Cardiac fibroblast (primary cell): ENCODE measurements at places on chromosomes 2 and 18.

GRCh38 chr2:219634951-219635751 is 7.7 kb downstream of the SLC4A3 start:
- DNase-seq: no peak

GRCh38 chr2:108404784-108405397 is 27.1 kb downstream of the SULT1C4 start:
- no peak for DNase-seq

DNA sequence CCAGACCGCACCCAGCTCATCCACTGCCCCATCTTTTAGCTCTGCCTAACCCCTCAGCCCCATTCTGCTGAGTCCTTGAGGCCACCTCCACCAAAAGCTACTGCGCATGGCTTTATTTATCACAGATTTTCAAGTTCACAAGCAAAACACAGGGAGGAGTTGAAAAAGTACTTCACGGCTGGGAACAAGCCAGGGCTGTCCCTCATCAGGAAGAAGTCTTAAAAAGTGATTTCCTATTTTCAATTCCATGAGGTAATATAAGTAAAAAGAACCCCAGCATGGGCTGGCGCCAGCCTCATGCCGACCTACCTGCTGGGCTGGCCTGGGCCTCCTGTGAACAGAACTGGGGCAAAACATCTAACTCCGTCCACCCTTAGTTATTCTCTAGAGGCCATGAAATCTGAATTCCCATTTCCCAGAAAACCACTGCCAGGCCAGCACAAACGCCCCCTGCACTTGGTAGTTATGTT is 69.0 kb downstream of the POLR1A start:
- DNase-seq: no peak

DNA sequence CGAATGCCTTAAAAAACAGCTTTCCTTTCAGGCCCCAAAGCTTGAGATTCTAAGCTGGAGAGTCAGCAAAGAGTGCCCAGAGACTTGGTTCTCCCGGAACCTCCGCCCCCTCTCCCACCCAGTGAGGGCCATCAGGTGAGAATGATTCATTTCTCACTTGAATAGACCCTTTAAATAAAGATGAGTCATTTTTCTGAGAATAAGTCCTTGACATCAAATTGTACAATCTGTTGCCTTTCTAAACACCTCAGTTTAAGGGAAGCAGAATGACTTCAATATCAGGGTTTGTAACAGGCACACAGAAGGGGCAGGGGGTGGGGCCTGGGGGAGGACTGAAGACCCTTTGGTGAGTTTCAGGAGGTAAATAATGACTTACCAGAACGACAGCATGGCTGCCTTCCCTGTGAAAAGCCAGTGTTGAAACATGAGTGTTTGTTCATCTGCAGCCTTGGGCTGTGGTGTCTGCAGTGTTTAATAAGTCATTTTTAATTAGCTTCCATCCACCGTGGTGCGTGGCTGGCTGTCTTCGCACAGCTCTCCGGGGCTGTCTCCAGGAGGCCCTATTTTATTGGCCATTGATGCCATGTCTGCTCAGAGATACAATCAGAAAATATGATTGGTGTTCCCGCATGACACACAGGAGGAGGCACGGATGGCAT is 134.9 kb upstream of the ZNF236 start:
- peak; percentile 36 for DNase-seq

GRCh38 chr18:67969458-67969857 is 452.9 kb upstream of the DSEL start:
- DNase-seq: no peak

DNA sequence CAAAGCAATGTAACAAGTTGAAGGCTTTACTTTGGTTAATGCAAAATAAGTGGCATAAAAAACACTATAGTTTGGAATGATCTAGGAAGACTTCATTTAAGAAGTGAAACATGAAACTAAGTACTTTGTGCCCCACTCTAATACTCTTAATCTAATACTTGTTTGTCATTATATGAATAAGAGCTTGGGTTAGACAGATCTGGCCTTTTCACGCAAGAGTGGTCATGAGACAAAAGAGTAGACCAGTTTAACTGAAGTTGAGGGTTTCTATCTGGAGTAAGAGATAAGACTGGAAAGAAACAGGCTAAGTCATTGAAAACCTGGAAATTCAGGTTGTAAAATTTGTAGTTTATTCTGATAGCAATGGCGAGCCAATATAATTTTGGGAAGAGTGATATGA is 2.8 kb downstream of the SLC30A6 start:
- no peak for DNase-seq

- peak; percentile 60 for DNase-seq
Measured at GRCh38 chr2:39435741-39436591, 1.1 kb downstream of the MAP4K3 start.

DNA sequence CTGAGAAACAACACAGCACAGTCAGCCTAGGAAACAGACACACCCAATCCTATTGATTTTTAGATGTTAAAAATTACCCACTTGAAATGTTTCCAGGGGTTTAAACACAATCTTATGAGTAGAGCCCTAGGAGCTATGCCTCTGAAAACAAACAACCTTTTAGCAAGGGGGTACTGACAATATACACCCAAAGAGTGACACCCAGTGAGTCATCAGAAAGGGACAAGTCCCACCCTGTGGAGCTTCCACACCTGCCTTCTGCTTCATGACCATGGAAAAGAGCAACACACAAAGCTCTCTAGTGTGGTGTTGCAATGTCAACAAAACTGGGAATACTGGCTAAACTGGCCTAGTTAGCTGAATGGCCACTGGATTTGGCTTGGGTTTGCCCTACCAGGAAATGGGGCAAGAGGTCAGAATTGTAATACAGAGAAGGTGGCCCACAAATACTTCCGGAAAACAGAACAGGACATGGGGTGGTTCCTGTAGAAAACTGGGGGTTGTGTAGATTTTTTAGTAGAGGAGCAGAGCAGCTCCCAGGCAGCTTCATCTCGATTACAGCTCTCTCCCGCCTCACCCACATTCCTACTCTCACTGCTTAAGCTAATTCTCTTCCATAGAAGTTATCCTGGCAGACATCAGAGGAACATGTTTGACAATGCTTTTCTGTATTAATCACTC is 98.2 kb downstream of the GAREM1 start:
- no peak for DNase-seq

GRCh38 chr2:166651080-166651675 is 157.1 kb upstream of the SCN7A start:
- DNase-seq: peak; percentile 67

- DNase-seq: no peak
Measured at GRCh38 chr2:219401606-219402005, 13.9 kb upstream of the DNPEP start.

GRCh38 chr2:55419233-55419678 is 400 bp downstream of the CCDC88A start:
- peak; percentile 39 for DNase-seq

DNA sequence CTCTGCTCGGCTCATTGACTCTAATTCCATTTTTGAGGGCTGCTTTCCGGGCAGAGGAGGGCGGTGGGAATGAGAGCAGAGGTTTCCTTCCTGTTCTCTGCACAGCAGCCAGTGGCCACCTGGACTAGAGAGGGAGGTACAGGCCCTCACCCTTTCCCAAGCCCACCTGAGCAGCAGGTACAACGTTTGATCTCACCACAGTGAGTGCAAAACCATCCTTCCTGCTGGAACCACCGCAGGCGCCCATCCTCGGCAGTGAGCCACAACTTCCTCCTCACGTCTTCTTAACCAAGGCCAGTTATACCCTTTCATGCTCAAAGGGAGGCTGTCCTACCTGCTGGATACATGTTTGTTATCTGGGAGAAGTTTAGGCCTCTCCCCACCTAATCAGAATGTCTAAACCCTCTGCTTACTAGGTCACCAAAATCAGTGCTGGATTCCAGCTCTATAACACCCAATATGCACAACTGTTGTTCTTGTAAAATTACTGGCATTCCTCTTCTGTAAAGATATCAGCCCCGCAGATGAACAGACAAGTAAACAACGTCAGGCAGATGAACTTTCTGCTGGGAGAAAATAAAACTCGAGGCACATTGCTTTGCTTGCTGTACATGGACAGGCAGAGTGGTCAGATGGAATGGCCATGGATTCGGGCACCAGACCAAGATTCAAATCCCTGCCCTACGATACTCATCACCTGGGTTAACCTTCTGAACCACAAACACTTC is 191.4 kb downstream of the SH3RF3 start:
- DNase-seq: no peak

DNA sequence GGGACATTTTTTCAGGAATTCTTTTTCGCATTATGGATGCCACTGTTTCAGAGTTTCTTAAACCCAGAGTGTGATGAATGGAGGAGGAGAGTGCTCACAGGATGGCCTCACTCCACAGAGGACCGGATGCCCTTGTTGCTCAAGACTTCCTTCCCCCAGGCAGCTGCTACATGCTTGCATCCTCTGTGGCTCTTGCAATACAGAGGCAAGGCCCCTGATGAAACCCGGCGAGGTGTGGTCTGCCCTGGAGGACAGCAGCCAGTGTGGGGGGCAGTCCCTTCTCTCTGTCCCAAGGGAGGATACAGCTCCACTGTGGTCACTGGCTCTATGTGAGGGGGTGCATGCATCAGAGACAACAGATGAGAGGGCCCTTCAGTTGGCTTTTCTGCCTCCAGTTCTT is 109.6 kb downstream of the SH3RF3 start:
- peak; percentile 95 for DNase-seq

- no peak for DNase-seq
Measured at GRCh38 chr2:168138901-168139300, 108.5 kb downstream of the STK39 start.

- DNase-seq: no peak
Measured at GRCh38 chr2:43408407-43409160, 182.2 kb upstream of the ZFP36L2 start.

- DNase-seq: no peak
Measured at GRCh38 chr2:216465579-216466195, 33.0 kb upstream of the RPL37A start.

DNA sequence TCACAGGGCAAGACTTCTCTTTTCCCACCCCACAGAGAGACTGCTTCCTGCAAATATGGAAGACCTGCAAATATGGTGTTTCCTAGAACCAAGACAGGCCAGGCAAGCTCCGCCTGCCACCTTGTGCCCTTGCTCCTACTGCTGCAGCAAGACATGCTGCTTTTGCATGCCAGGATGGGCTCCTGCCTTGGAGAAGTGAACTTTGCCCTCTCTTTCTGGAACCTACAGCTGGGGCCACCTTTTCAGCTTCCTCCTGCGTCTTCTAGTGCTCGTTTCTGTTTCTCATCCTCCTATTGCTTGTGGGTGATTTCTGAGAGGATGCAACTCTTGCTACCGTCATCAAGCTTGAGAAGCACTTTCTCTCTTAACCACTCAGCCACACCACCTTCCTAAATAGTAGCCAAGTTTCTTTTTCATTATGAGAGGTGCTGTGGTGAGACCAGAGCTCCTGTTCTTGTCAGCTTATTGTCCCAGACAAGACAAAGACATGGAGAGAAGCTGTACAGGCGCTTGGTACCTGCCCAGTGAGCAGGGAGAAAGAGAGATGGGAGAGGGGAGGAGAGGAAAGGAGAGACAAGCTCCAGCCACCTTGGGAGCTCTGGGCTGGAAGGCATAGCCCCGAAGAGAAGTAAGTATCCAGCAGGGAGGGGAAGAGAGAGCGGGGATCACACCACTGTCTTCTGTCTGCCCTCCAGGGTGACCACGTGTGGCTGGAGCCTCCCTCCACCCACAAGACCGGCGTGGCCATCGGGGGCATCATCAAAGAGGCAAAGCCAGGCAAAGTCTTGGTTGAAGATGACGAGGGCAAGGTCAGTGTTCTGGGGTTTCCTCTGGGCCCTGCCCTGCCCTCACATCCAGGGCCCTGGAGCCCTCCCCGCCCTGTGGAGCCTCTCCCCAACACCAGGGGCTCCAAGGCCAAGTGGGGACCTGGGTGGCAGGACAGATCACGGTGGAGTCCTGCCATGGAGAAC is 28.3 kb downstream of the MYO7B start:
- no peak for DNase-seq

DNA sequence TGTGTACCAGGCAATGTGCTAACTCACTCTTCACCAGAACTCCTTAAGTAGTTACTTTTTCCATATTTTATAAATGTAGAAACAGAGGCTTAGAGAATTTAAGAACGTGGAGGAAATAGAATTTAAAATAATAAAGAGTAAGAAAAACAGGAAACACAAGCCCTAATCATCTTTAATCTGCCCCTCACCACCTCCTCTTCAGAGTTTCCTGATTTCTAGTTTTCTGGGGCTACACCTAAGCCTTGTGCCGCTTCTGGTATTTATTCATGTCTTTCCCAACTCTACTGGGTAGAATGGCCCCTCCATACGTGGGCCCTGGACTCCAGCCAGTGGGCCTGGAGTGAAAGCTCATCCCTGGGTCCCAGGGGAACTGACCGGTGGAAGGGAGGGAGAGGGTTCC is 85.4 kb downstream of the RTN4 start:
- no peak for DNase-seq

- DNase-seq: peak; percentile 42
Measured at GRCh38 chr2:60706021-60706420, 50.0 kb upstream of the PAPOLG start.

DNA sequence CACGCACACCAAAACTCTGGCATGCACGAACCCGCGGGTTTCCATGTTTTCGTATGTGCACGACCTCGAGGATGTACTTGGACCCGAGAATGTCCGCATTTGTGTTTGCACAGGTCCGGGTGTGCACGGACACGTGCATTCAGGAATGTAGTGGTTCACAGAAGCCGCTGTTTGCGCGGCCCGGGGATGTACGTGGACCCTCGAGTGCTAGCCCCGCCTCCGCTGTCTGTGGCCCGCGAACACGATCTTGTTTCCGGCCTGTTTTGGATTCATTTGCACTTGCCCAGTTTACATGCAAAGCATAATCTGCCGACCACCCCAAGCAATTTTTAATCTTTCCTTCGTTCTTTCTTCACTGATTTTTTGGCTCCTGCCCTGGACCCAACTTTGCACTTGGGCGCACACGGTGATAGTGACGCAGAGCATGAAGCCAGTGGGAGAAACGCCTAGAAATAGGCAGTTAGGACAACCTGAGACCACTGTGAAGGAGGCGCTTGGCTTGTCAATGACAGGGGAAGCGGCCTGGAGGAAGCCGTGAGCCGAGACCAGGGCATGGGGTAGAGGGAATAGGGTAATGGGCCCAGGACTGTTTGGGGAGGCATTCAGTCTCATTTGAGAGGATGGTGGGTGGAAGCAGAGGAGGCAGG is 45.4 kb upstream of the PTMA start:
- no peak for DNase-seq

DNA sequence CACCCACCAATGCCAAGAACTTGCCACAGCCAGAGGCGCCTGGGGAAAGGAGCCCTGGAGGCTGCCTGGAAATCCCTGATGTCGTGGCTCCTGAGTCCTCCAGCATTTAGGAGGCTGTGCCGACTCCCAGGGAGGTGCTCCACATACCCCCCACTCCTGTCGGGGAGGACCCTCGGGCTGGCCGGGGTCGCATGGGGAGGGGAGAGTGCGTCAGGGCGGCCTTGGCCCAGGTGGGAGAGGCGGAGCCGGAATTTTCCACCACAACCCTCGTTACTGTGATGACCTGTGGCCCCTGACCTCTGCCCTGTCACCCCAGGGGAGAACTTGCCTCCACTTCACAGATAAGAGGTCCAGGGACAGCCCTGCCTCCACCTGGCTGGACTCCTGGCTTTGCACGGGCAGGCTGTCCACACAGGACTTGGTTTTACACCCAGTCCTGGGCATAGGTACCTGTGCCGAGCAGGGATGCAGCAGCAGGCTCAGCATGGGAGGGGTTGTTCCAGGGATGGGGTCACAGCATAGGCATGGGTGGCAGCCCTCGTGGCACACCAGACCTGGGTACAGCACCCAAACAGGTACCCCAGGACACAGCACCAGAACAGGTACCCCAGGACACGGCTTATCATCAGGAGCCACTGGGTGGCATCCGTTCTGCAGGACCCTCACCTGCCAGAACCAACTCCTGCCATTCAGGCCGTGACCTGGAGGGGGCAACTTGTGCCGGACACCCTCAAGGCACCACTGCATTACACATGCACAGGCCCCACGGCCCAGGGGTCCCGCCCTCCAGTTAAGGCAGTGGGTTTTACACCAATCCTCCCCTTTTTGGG is 12.3 kb upstream of the AGXT start:
- no peak for DNase-seq

- DNase-seq: no peak
Measured at GRCh38 chr18:55866006-55866405, 278.0 kb upstream of the TCF4 start.
